ENCODE measurements at places on chromosomes 6 and 20. TPM values are rescaled to one million over a fixed set of nuclear protein-coding genes. Genes with fewer than 3 reads are reported as not detected.

DNA sequence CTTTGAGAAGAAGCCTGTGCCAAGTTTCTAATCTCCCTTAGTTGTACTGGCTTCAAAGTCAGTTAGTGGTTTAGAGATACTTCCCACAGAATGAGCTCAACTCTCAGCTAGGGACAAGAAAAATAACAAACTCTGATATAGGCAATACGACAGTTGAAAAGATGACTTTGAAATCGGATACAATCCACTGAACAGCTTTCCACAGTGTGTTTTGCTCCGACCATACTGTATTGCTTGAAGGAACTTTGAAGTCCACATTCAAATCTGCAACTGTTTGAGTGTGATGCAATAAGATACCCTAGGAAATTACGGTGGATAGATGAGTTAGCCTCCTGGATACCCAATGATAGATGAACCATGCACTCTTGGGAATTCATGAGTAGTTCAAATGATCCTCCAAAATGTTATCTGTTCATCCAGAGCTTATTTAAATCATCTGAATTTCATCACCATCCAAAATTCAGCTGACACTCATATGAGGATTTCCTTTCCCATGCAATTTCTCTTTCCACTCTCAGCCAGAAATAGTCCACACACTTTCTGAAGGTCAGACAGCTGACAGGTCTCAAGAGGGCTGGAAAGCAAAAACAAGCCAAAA lies 443.8 kb downstream of the HAO1 start:
- H3K27ac ChIP-seq: no peak overlapping the region
- H3K4me3 ChIP-seq: no peak overlapping the region
- no peaks in the 10 kb centered on the region for H3K4me1 ChIP-seq
- H3K36me3 ChIP-seq: no peaks in the 10 kb centered on the region
- no peaks in the 10 kb centered on the region for H3K27me3 ChIP-seq

DNA sequence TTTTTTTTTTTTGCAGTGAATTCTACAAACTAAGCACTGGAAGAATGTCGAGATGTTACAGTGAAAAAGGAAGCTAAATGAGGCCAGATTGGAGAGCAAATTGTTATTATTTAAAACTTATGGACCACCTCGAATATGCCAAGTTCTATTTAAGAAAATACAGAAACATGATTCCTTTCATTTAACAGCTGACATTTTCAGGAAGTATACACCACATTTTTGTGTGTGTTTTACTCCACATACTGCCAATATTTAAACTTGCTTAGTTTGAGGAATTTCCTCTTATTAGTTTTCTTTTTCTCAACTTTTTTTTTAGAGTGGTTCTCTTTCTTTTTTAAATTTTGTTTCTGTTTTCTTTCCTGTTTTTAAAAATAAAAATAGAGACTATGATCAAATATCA lies 37.0 kb upstream of the GCLC start:
- no peak for DNase-seq
- H3K27me3 ChIP-seq: no peaks in the 10 kb centered on the region
- no peak overlapping the region for H3K4me3 ChIP-seq
- H3K27ac ChIP-seq: no peak overlapping the region
- H3K4me1 ChIP-seq: no peaks in the 10 kb centered on the region
- H3K36me3 ChIP-seq: no peaks in the 10 kb centered on the region

GRCh38 chr6:6966569-6966968 lies 141.2 kb upstream of the RREB1 start:
- no peaks in the 10 kb centered on the region for H3K27me3 ChIP-seq
- no peaks in the 10 kb centered on the region for H3K4me1 ChIP-seq
- H3K4me3 ChIP-seq: no peak overlapping the region

- H3K4me3 ChIP-seq: no peak overlapping the region
- H3K4me1 ChIP-seq: peaks cover 3% of the 10 kb centered on the region
- H3K27ac ChIP-seq: no peak overlapping the region
- no peaks in the 10 kb centered on the region for H3K27me3 ChIP-seq
- no peak for DNase-seq
Measured at GRCh38 chr20:44526129-44526528, 4.3 kb upstream of the SERINC3 start.

DNA sequence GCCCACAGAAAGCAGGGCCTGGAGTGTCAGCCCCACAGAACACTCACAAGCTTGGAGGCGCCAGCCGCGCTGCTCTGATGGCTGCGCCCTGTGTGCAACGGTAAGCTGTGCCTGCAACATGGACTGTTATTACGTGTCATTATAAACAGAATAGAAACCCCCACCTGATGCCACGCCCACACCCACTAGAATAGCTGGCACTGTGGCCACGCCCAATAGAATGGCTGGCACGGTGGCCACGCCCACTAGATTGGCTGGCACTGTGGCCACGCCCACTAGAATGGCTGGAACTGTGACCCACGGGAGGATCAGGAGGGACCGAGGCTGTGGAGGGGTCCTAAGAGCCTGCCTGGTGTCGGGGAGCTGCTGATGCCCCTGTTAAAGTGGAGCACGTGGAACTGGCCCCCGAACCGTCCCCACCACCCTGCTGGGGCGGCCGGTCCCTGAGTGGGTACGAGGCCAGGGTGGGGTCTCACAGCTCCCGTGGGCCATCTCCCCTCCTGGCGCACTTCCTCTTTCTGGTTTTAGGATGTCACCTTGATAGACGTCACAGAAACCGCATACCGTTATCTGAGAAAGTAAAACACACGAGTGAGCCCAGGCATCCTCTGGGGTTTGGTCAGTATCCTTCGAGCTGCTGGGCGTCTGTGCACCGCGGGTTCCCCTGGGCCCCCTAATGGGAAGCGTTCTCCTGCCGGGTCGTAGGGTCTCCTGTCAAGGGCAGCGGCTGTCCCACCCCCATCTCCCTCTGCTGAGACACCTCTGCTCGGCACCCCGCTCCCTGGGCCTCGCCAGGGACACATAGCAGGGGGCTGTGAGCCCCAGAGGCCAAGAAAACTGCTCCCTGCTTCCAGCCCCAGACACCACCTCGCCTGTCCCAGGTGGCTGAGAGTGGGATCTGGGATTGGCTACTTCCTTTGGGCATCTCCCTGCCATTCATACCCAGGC lies 25.4 kb downstream of the SLC17A9 start:
- no peak overlapping the region for H3K27ac ChIP-seq
- peaks cover 9% of the 10 kb centered on the region for H3K27me3 ChIP-seq
- H3K4me3 ChIP-seq: no peak overlapping the region
- no peak for DNase-seq
- no peaks in the 10 kb centered on the region for H3K36me3 ChIP-seq
- H3K4me1 ChIP-seq: peaks cover 1% of the 10 kb centered on the region

DNA sequence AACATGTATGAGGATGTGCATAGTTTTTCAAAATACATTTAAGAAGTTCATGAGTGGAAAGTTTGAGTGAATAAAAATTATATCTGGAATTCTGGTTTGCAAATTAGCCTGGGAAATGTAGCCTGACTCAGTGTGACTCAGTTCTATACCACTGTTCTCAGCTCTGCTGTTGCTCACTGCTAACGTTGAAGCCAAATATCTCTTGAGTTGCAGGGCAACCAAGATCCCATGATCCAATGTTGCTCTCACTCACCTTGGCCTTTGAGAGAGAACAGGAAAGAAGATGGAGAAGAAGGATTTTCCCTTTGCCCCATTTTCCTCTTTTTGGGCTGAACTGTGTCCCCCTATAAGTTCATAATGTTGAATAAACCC lies 28.9 kb downstream of the PSMB9 start:
- H3K27me3 ChIP-seq: no peaks in the 10 kb centered on the region
- no peak for DNase-seq

DNA sequence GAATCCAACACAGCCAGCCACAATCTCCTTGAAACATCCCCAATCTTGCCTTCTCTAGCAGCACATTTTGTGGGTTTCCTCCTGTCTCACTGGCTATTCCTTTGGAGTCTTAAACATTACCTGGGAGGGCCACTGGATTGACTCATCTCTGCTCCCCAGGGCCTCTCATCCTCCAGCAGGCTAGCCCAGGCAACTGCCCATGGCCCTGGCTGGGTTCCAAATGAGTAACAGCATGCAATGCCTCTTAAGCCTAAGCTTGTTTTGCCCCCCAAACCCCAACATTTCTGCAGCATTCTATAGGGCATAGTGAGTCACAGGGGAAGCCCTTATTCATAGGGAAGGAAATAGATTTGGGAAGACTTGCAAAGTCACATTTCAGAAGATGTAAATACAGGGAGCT lies 204.9 kb downstream of the FOXA2 start:
- H3K4me1 ChIP-seq: no peaks in the 10 kb centered on the region
- no peaks in the 10 kb centered on the region for H3K36me3 ChIP-seq
- H3K4me3 ChIP-seq: no peak overlapping the region

DNA sequence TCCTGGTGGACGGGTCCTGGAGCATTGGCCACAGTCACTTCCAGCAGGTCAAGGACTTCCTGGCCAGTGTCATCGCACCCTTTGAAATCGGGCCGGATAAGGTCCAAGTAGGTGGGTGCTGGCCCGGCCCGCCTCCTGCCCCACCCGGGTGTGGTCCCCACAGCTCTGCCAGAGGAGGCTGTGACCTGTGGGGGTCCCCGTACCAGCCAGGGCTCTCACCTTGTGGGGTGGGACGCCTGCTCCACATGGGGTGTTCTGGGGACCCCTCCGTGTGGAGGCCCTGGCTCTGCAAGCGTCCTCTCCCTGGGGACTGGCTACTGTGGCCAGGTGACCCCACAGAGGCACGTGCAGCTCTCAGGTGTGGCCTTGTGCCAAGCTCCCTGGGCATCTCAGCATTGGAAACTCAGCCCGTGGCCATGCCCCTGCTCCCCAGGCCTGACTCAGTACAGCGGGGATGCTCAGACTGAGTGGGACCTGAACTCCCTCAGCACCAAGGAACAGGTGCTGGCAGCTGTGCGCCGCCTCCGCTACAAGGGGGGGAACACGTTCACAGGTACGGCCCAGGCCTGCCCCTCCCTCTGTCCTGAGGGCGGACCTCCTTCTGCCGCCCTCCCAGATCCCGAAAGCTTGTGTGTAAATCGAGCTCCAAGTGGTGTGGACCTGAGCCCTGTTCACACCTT lies 14.7 kb downstream of the COL20A1 start:
- H3K4me1 ChIP-seq: no peaks in the 10 kb centered on the region

GRCh38 chr6:111745186-111745585 lies 128.1 kb downstream of the FYN start:
- H3K27me3 ChIP-seq: no peaks in the 10 kb centered on the region
- H3K27ac ChIP-seq: no peak overlapping the region
- no peak overlapping the region for H3K4me3 ChIP-seq
- no peaks in the 10 kb centered on the region for H3K36me3 ChIP-seq
- no peak for DNase-seq
- H3K4me1 ChIP-seq: no peaks in the 10 kb centered on the region

DNA sequence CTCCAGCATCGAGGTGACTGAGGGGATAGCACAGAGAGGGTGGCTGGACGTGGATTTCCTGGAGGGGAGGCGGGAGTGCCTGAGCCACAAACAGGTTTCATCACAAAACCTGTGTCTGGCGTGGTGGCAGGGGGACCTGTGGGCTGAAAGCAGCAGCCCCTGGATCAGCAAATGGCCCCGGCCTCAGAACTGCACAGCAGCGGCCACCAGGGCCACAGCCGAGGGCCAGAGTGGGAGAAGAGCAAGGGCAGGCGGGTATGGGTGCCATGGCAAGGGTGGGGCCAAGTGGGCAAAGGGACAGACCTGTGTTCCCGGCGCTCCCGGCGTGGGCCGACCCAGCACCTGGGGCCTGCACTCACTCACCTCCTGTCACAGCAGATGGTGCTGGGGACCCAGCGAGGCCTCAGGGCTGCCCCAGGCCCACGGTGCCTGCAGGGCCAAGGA lies 19.0 kb downstream of the NTSR1 start:
- H3K36me3 ChIP-seq: no peaks in the 10 kb centered on the region
- no peak overlapping the region for H3K4me3 ChIP-seq
- no peak for DNase-seq
- no peaks in the 10 kb centered on the region for H3K4me1 ChIP-seq

DNA sequence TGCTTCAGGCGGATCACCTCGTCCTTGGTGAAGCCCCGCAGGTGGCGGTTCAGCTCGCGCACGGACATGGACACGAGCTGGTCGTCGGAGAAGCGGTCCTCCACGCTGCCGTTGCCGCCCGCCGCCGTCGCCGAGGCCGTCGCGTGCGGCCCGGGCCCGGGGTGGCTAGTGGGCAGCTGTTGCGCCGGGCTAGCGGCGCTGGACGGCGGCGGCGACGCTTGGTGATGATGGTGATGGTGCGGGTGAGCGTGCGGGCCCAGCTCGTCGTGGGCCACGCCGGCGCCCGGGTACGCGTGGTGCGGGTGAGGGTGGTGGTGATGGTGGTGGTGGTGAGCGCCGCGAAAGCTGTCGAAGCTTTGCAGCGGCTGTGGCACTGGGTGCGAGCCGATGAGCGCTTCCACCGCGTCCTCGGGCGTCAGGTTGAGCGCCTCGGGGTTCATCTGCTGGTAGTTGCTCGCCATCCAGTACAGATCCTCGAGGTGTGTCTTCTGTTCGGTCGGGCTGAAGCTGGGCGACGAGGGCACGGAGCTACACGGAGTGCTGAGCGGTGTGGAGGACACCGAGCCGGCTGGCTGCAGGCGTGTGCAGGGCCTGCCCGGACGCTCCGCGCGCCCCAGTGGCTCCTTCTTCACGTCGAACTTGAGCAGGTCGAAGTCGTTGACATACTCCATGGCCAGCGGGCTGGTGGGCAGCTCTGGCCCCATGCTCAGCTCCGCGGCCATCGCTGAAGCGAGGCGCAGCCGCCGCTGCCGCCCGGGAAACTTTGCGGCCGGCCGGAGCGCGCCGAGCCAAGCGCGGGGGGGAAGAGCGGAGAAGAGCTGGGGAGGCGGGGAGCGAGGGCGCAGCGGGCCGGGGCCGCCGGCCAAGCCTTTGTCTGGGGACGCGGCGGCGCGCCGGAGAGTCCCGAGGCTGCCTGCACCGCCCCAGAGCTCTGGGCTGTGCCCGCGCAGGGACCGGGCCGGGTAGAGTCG lies 622 bp downstream of the MAFB start:
- peak overlapping the region; percentile 98 for H3K27ac ChIP-seq
- H3K4me1 ChIP-seq: peaks cover 32% of the 10 kb centered on the region
- no peaks in the 10 kb centered on the region for H3K36me3 ChIP-seq
- peak; percentile 44 for DNase-seq
- H3K4me3 ChIP-seq: peak overlapping the region; percentile 73
- H3K27me3 ChIP-seq: no peaks in the 10 kb centered on the region

DNA sequence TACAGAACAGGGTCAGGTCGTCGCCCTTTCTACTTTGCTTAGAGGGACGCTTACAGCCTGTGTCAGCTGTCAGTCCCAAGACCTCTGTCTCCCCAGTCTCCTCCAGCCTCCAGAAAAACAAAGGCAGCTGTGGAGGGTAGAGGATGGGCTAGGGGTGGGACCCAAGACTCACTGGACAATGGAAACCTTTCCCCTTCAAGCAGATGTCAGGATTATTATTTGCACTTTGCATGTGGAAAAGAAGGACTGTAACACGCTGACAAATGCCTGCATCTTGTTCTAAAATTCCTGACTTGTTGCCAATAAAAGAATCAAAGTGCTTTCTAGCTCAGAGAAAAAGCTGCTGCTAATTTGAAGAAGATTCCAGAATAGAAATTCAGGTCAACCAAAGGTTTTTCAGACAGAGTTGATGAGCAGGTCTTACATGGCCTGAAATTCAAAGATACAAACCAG lies 58.7 kb downstream of the SNX5 start:
- H3K36me3 ChIP-seq: no peaks in the 10 kb centered on the region
- no peaks in the 10 kb centered on the region for H3K27me3 ChIP-seq
- no peak for DNase-seq
- peak overlapping the region; percentile 41 for H3K27ac ChIP-seq
- no peak overlapping the region for H3K4me3 ChIP-seq
- H3K4me1 ChIP-seq: no peaks in the 10 kb centered on the region

ZDHHC14 gene
- 20.6 TPM for total RNA-seq

CLVS2 gene
- not detected for total RNA-seq

BPI gene
- 0.40 TPM for total RNA-seq

PNLDC1 gene
- not detected for total RNA-seq

GRIK2 gene
- 2.5 TPM for total RNA-seq

OR2H2 gene
- not detected for total RNA-seq

Data from thyroid gland (tissue), 4 donors.